ENCODE measurements at places on chromosomes 6 and 20.

DNA sequence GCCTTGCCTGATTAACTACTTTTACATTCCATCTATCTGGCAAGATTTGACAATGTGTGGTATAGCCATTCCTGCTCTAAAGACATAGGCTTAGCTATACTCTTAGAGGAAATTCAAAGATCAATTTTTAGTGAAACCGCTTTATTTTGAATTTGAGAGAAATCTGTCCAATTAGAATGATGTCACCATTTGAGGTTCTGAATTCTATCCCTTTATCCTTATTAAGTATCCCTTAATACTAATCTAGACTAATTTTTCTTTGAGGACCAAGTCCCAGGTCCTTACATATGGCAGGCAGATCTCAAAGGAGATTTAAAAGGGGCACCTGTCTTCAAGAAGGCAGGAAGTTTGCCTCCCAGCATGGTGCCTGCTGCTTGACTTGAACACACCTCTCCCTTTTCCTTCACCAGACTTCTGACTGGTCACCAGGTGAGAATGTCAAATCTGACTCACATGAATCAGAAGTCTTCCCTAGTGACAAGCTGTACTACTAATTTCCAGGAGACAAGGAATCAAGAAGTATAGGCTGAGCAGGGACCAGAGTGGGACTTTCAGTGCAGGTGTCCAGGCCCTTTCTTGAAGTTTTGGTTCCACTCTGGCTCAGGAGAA, 15.0 kb upstream of the MRAP2 start:
- DNase-seq: no peak

- DNase-seq: peak; percentile 85
Measured at GRCh38 chr20:31608251-31608945, 3.3 kb downstream of the ID1 start.

DNA sequence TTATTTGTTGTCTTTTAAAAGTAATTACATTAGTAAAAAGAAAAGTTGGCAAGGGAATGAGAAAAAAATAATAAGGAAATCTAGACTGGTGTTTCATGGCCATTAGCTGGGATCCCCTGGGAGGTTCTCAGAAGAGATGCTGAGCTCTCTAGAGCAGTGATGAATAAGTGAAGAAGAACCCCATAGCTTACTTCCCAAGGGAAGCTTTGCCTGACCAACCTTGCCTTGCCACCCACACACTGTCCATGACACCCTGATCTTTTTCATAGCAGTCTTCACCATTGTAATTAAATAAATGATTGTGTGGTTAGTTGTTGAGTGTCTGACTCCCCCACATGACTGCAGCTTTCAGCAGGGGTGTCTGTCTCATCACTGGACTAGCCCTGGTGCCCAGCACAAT, 5.9 kb downstream of the C6orf163 start:
- no peak for DNase-seq

DNA sequence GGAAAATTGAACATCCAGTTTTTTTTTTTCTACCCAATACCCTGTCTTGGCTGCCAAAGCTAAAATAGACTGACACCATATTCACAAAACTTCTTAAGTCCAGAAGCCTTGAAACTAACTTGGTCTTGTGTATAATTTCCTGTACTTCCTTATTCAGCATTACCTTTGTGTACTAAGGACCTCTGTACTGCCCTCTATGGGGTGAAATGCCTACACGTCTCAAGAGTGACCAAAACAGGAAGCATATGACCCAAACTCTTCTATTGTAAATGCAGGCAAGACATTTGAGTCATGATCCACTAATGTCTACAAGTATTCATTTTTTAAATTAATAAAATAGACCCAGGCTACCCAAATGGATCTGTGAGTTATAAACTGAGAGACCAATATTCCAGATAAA, 50.4 kb downstream of the HMGCLL1 start:
- no peak for DNase-seq

DNA sequence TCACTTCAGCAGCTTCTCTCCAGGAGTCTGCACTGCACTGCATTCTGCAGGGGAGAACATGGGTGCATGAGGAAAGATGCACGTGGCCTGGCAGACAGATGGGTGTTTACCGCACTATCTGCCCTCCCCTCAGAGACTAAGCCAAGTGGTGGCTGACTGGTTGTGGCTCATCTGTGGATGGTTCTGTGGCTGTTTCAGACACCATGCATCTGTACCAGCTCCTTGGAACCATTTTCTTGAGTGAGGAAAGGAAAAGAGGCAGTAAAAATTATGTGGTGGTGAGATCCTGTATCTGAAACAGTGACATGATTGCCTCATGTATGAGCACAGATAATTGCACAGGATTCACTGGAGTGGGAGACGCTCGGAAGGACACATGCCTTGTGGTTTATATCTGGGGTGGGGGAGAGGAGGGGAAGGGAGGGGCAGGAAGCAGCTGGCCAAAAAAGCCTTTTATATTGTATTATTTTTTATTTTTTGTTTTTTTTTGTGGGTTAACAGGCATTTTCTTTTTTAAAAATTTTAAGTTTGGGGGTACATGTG, 161.7 kb downstream of the ERMARD start:
- no peak for DNase-seq

- no peak for DNase-seq
Measured at GRCh38 chr6:75488033-75488432, 5.6 kb downstream of the FILIP1 start.

- no peak for DNase-seq
Measured at GRCh38 chr6:21091411-21091810, 502.1 kb upstream of the SOX4 start.

GRCh38 chr20:62122654-62123449, 577 bp downstream of the LSM14B start:
- no peak for DNase-seq

- no peak for DNase-seq
Measured at GRCh38 chr20:39004508-39004907, 42.4 kb downstream of the DHX35 start.

DNA sequence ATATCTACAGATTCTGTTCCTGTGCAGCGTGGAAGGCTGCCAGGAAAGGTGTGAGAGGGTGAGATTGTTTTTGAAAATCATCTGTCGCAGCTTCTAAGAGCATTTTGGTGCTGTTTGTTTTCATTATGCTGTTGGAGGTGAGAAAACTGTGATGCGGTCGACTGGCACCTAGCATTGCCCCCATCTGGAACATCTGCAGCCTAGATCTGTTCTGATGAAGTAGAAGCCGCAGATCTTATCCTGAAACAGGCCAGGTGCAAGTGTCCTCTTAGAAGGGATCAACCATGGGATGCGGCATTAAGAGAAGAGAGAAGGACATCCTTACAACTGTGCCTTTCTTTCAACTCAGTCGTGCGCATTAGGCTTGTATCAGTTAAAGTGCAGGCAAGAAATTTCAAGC, 167.3 kb downstream of the CDH26 start:
- no peak for DNase-seq

DNA sequence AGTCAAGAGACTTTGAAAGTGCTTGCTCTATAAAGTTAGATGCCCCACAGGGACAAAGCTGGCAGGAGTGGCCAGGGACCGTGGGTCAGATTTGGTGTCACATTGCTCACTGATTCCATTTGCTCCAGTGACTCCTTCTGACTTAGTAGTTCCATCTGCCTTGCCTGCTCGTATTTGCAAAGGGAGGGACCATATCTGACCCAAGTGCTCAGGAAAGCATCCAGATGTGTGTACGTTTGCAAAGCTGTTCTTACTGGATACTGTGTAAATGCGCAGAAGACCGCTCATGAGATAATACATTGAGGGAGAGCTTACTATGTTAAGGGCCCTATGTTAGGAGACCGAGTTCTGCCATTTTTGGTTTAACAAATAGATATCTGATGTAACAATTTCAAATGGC, 21.2 kb upstream of the CCN6 start:
- DNase-seq: no peak

DNA sequence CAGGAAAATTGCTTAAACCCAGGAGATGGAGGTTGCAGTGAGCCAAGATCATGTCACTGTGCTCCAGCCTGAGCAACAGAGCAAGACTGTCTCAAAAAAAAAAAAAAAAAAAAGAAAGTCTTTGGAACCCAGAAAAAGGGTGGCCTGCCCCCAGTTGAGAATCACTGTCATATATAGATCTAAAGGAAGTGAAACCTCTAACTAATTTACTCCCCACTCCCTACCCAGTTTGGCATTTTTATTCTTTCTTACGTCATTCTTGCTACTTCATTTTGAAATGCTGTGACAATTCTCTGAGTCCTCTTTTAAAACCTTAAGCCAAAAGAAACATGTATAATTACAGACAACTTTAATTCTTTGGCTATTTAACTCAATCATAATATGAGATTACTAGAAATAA, 254.8 kb downstream of the CDC5L start:
- no peak for DNase-seq

GRCh38 chr20:20491784-20492264, 123.9 kb downstream of the INSM1 start:
- DNase-seq: no peak

GRCh38 chr6:156416391-156416790, 360.8 kb upstream of the ARID1B start:
- no peak for DNase-seq

DNA sequence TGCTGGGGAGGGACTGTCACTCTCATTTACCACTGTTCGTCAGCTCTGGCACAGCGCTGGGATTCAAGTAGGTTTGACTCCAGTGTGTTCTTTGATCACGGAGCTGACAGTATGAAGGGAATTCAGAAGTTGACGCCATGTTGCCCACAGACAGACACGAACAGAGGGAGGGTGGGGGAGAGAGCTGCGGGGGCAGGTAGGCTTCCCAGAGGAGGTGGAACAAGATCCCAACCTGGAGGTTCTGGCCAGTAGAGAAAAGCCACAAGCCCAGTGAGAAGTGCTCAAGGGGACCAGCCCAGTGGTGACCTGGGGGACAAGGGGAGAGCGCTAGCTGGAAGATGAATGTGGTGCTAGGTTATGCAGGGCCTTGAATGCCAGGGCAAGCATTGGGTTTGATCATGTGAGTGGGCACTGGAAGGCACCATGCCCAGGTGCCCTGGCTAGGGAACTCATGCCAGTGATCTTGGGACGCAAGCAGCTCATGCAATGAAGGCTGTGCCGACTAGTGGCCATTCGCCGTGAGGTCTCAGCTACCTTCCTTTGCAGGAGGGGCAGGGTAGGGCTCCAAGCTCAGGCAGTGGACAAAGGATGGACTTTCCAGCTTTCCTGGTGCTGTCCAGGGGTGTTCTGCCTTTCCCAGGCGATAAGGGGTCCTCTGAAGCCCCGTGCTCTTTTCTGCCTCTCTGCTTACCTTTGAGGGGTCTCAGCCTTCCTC, 50.4 kb upstream of the APCDD1L start:
- no peak for DNase-seq

DNA sequence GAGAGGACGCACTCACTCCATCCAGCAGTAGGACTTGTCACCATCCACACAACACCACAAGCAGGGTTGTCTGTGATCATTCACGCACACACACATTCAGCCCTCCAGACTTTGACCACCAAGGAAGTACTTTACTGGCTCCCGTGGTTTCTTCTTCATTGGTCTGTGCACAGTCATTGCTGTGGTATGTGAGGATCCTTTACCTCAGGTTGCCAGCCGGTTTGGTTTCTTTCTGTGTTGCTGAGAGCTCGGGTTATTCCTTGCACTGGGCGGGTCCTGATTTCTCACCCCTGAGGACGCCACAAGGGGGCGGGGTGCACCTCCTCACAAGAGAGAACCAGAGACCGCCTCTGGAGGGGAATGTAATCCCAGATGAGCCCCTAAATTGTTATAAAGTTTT, 11.2 kb downstream of the SLC35A1 start:
- DNase-seq: no peak

Measured in left renal pelvis (tissue), 4 donors.